HEK293T (cell line): ENCODE measurements at places on chromosomes 6 and 20.

- DNase-seq = peak; percentile 79
These were observed 46.2 kb downstream of the SLC22A23 start for GRCh38 chr6:3410385-3411360.

- DNase-seq = no peak
These were observed 17.8 kb downstream of the RAB44 start for GRCh38 chr6:36715469-36715868.

GRCh38 chr6:1396952-1397868 is 7.8 kb downstream of the FOXF2 start:
- peak; percentile 87 for DNase-seq

DNA sequence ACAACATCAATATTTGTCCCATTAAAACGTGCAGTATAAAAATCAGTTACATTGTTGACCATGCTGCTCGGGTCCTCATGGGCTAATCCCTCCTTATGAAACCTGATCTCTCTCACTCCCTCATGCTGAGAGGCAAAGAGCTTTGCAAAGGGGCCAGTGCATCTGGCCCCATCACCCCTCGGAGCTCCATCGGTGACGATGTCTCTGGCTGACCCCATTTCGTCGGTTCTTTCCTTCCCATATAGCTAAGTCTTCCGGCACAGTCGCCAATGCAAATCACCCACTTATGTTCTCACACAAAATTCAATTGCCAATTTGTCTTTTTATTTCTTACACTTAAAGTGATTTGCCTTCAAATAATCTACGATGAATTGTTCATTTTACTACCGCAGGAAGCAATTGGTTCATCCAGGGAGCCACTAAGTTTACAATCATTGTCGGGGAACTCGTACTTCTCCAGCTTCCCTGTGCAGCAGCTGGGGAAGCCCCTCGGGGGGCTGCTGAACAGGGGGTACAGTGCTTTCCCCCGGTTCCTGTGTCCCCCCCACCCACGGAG is 199.8 kb upstream of the CDH4 start:
- DNase-seq = no peak

GRCh38 chr6:13581700-13582229 is 7.4 kb downstream of the SIRT5 start:
- DNase-seq = no peak

GRCh38 chr6:51273228-51273961 is 454.7 kb downstream of the TFAP2B start:
- no peak for DNase-seq

DNA sequence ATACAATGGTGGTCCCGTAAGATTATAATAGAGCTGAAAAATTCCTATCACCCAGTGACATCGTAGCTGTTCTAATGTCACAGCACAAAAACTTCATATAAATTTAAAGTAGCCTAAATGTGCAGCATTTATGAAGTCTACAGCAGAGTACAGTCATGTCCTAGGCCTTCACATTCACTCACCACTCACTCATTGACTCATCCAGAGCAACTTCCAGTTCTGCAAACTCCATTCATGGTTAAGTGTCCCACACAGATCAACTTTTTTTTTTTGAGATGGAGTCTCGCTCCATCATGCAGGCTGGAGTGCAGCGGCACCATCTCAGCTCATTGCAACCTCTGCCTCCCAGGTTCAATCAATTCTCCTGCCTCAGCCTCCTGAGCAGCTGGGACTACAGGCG is 20.9 kb upstream of the KCNG1 start:
- no peak for DNase-seq

DNA sequence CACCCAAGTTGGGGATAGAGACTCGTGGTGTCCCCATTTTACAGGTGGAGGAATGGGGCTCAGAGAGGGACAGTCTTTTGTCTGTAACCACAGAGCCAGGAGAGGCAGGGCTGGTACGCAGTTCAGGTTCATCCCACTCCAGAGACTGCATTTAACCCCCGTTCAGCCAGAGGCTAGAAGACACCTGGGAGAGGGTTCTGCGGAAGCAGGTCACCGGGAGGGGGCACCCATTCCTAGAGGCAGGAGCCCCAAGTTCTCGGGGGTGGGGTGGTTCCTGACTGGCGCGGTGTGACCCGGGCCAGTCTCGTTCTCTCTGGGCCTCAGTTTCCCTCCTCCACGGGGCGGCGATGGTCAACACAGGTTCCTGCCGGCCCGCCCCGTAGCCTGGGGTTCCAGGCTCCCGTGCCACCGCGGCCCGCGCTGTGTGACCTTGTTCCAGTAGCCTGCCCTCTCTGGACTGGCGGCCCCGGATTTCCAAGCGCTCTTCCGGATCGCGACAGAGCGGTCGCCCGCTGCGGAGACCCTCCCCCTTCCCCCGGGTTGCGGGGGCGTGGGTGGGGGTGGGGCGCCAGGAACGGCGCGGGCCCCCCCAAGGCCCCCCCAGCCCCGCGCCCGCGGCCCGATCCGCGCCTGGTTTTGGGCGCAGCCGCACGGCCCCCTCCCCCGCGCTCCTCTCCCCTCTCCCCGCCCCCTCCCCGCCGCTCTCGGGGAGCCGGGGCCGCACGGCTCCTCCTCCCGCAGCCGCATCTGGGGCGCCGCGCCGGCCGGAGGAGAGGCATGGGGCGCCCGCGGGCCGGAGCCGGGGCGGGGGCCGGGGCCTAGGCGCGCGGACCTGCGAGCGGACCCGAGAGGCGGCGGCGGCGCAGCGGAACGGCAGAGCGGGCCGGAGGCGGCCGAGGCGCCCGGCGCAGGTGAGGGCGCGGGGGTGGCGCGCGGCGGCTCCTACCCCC is at the start of gene DLGAP4:
DLGAP4 (plus strand) TSS at position 738 of the 950 bp plus-strand sequence. CDS start 125,379 bp downstream, outside the sequence.
- peak; percentile 48 for DNase-seq

DNA sequence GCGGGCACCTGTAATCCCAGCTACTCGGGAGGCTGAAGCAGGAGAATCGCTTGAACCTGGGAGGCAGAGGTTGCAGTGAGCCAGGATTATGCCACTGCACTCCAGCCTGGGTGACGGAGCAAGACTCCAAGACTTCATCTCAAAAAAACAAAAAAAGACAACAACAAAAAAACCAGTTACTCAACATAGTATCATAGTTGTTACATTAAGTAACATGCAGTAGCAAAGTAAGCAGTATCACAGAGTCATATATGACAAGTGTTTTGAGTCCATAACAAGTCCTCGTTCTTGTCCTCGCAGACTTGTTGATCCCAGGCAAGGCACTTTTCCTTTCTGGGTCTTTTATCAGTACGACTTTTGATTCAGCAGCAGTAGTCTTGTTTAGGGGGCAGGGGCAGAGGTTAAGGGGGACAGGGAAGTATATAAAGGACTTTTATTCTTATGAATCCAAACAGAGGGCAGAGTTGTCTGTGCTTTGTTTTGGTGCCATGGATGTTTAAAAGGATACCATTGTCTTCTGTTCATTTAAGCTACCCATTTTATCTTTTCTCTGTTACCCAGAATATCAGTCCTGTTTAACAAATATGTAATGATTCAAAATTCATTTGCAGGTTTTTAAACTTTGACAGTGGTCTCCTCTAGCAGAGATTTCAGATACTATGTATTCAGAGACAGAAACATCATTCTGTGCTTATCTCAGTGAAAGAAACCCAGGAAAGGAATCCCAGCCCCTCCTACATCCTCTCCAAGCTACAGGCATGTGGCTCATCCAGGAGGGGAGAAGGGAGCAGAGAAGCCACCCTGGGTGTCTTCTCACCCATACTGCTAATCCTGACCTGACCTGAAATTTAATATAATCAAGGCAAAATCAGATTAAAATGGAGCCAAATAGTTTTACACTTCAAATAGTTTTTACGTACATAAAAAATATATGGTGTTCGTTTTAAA is 137.9 kb upstream of the EDN1 start:
- DNase-seq = no peak

GRCh38 chr6:81769824-81770223 is 17.3 kb upstream of the TENT5A start:
- DNase-seq = no peak

DNA sequence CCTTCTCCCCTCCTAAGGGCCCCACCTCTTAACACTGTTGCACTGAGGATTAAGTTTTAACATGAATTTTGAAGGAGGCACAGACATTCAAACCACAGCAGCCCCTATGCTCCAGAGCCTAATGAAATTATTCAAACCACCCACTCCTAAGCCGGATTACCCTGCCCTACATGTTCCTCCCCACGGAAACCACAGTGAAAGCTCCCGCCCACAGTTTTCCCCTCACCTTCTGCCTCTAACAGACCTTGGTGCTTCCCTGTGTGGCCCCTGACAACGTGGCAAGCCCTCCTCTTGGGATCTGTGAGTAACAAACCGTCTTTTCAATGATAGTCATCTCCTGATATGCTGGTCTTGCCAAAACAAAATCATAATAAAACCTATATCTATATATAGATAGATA is 74.8 kb downstream of the RIN2 start:
- no peak for DNase-seq

- DNase-seq = no peak
These were observed 108.4 kb upstream of the SIM1 start for GRCh38 chr6:100573166-100573565.

DNA sequence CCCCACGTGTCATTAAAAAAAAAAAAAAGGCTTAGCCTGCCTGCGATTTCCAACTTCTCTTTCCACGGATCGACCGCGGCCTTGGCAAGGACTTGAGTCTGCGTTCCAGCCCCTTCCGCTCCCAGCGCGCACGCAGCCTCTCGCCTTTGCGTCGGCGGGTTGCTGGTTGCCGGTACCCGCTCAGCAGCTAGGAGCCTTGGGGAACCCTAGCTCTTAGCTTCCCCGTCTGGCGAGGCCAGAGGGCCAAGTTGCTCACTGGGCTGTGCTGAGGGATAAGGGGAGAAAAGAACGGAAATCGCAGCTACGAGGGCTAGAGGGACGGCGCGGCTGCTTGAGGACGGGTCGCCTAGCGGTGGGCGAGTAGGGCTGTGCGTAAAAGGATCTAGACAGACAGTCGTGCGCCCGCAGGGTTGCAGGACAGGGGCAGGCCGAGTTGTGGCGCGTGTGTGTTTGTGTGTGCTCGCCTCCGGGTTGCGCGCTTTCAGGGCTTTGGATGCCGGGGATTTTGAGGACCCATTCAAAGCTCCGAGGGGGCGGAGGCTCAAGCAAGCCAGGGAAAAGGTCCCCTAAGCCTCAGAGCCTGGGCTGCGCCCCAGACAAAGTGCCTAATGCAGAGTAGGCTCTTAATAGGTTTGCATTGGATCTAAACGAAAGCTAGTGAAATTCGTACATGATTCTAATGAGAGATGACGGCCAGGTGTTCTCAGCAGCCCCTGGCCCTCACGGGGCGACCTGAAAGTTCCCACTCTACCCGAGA is 40.5 kb upstream of the OSTM1 start:
- no peak for DNase-seq

GRCh38 chr6:12656906-12657305 is 59.7 kb upstream of the PHACTR1 start:
- DNase-seq = no peak

DNA sequence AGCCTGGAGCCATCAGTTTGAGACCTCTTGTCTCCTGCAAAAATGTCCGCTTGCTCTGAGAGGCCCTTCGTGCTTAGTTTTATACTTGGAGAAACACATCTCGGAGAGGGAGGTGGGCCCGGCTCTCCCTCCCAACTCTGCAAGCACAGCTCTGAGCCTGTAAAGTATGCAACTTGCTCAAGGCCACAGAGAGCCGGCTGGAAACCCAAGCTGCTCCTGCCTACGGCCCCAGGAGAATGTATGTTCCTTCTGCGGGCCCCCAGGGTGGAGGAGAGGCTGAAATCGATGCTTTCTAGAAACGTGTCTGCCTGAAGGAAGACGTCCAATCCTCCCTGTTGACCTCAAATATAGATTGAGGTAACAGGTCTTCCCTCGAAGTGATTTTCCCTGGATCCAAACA is 205.4 kb downstream of the PREX1 start:
- no peak for DNase-seq

- DNase-seq = peak; percentile 50
These were observed 72.6 kb upstream of the ZNF184 start for GRCh38 chr6:27545271-27546046.
